ENCODE measurements at places on chromosomes 1 and 21. TPM values are rescaled to one million over a fixed set of nuclear protein-coding genes. Genes with fewer than 3 reads are reported as not detected.

DNA sequence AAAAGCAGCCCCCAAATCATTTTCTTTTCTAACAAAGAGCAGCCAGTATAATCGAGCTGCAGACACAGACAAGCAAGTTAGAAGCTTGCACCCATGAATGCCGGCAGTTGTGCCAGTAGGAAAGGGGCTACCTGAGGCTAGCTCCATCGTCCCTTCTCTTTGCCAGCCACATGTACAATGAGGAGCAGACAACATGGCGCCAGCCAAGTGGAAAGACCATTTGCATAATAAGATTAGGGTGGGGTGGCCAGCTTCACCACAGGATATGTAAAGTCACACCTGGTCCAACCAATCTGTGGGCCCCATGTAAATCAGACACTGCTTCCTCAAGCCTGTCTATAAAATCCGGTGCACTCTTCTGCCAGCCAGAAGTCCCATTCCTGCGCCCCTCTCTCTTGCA, 103.7 kb downstream of the CCDC185 start:
- DNase-seq, result no peak

DNA sequence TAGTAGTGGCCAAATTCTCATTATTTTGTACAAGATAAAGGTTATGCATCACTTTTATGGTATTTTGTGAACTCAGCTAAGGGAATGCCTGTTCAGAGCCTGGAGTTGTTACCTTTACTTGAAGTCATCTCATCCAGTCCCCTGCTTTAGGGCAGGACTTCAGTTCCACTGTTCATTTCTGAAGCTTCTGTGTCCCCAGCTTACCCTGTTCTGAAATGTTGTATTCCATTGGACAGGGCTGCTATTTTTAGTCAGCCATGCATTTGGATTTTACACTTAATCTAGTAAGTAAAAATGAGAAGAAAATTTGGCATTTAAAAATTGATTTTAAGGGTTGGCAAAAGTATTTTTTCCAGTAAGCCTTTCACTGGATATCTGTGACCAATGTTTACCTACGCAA, 11.6 kb upstream of the C4BPB start:
- no peak for DNase-seq

The PTGFR gene
- 0.73 TPM for total RNA-seq

The RNU1-4 gene
- 9,391 TPM for total RNA-seq

- DNase-seq, result no peak
These were observed 407.8 kb downstream of the PTPRC start for GRCh38 chr1:199046618-199047017.

The GPR52 gene
- 0.62 TPM for total RNA-seq

GRCh38 chr1:217569021-217569420, 61.9 kb downstream of the GPATCH2 start:
- DNase-seq, result no peak

DNA sequence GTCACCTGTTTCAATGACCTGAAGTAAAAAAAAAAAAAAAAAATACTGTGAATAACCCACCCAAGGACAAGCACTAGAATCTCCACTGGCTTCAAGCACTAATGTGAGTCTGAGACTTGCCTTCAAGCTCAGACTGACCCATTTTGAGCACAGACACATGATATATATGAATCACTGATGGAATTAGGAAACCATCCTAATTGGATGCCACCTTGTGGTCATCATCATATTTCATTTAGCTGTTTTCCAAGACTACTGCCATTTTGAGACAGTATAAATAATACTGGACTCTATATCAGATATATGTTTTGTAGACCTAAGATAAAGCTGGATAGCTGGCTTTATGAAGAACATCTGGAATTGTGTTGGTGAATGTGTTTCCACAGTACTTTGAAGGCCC, 1232.0 kb downstream of the KCNT2 start:
- no peak for DNase-seq

Measured in Right ventricle myocardium superior (tissue), 1 donor.